CD4-positive, alpha-beta T cell treated with Interleukin-2 at 100 ng/mL for 4 hours (primary cell): ENCODE measurements at places on chromosomes 4 and X.

- no peak for DNase-seq
Measured at GRCh38 chrX:93242897-93243296, 430.5 kb downstream of the NAP1L3 start.

DNA sequence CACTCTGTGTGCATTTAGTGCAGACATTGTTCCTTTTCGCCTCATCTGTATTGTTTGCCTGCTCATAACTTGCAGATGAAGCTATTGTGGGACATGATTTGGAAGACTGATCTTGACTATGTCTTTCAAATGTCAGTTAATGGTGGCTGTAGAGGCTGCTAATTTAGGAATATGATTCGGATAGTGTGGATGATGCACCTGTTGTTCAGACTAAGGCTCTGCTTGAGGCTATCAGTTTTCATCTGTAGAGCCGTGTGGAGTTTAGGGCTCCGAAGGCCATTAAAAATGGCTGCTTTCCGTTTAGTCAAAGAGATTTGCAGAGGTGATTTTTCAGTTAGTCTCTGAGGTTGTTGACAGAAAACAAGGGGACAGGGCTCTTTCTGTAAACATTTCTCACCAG, 102.0 kb downstream of the GBA3 start:
- DNase-seq = no peak

DNA sequence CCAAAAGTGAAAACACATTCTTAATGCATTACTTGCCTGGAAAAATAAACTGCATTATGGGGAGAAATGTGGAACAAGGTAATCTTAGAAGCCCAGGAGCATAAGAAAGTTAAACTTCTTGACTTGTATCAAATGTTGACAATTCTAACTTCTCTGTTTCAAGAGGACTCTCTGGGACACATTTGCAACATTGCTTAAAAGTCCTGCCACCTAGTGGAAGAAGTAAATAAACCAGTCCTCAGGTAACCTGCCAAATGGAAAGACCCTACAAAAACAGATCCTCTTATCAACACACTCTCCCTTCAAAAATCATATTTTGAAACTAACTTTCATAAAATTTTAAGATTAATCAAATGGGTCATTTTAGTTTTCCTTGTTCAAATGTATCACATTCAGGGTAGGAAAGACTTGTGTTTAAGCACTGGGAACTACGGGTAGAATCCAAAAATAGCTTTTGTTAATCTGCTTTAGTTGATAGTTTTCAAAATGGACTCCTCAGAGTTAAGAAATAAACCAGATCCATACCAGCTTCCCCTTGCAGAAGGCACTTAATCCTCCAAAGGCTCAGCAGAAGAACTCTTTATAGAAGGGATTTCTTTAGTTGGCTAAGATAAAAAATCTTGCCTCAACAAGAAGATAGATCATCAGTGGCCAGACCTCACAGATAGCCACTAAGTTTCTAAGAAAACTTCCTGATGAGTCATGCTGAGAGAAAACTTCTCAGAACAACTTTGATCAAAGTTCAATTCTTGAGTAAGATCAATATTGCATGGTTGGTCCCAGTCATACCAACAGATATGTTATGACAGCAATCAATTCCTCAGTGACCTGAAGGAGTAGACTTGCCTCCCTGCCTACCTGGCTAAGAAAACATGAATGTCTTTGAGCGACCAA, 141.7 kb downstream of the HHIP start:
- no peak for DNase-seq

GRCh38 chrX:95350774-95351488, 1333.7 kb upstream of the DIAPH2 start:
- no peak for DNase-seq

GRCh38 chr4:100649417-100649816, 131.6 kb upstream of the EMCN start:
- no peak for DNase-seq

DNA sequence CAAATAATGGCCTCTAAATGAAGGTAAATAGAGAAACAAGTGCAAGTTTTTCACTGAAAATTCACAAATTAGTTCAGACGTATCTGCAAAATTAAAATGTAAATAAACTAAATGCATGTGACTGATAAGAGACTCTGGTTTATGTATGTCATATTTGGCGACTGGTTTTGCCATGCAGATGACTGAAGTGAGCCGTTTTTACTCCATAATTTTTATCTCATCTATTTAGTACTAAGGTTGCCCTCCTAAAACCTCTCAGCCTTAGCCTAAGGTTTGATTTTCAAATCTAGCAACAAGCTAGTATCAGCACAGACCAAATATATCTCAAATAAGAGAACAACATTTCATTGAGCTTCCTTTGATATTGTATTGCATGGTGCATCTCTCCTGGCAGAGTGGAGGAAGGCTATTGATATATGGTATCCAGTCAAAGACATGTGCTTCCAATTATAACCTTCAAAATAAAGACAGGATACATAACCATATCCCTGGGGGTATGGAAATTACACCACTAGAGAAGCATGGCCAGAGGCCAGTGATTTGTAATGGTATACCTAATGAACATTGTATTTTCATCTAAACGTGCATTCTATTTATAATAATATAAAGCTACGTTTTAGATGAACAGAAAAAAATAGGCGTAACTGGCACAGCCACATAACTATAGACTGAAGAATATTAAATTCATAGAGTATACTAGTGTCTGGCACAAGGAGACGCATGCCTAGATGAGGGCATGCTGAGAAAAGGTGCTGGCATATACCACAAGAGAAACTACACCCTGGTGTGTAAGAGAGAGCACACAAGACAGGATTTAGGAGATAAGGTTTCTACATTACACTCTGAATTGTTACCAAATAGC, 392.6 kb upstream of the INTU start:
- DNase-seq = no peak

DNA sequence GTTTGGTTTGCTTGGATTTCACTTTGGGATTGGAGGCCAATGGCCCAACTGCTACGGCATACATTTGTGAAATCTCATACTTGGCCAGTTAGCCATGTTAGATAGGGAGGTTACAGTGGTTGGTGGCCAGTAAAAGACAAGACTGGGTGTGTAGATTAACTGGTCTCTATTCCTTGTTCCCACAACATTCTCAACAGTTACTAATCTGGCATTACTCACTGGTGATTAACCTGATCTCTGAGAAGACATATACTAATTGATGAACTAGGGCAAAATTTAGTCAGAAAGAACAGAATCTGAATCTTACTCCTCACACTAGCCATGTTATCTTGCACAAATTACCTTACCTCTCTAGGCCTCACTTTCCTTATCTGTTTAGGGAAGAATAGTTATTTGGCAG, 33.4 kb downstream of the GATB start:
- no peak for DNase-seq

DNA sequence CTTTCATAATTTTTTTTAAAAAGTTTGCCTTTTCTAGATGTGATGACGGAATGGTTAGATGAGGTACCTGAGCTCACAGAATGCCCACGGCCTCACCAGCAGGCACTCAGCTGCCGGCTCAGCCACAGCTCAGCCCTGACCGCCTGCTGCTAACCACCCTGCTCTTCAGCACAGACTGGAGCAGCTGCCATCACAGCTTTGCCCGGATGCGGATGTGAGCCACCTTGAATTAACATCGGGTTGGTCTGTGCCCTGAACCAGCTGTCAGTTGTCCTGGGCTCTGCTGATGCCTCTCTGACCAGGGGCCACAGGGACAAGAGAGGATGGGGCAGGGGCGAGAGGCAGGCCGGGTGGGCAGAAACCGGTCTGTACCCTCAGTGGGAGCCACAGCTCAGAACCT, 93.3 kb downstream of the HMX1 start:
- DNase-seq = no peak

GRCh38 chr4:182089326-182089725, 153.9 kb upstream of the TENM3 start:
- DNase-seq = no peak

DNA sequence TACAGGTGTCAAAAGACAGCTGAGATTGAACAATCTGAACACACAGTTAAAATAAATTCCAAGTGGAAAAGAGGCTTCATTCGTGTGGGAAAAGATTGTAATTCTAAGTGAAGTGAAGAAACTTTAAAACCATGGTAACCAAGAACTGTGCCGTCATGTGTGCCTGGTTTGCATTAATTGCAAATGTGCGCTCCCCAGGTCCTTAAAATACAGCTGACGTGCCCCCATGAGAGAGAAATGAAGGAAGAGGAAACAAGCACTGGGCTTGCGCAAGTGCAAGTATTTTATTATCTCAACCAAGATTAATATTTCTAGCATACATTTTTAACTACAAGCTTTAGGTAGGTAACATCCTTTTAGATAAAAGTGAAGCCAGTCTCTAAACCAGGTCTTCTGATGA, 92.5 kb downstream of the PARM1 start:
- no peak for DNase-seq

GRCh38 chr4:94371290-94371689, 28.7 kb upstream of the HPGDS start:
- no peak for DNase-seq

- no peak for DNase-seq
Measured at GRCh38 chrX:40167850-40168479, 70.2 kb upstream of the BCOR start.

DNA sequence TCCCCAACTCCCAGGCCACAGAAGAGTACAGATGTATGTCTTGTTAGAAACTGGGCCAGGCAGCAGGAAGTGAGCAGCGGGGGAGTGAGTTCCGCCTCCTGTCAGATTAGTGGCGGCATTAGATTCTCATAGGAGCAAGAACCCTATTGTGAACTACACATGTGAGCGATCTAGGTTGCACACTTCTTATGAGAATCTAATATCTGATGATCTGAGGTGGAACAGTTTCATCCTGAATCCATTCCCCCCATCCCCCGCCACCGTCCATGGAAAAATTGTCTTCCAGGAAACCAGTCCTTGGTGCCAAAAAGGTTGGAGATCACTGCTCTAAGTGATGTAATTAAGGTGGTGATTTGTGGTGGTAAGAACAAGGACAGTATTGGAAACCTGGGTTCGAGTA, 24.5 kb upstream of the NEXMIF start:
- no peak for DNase-seq

DNA sequence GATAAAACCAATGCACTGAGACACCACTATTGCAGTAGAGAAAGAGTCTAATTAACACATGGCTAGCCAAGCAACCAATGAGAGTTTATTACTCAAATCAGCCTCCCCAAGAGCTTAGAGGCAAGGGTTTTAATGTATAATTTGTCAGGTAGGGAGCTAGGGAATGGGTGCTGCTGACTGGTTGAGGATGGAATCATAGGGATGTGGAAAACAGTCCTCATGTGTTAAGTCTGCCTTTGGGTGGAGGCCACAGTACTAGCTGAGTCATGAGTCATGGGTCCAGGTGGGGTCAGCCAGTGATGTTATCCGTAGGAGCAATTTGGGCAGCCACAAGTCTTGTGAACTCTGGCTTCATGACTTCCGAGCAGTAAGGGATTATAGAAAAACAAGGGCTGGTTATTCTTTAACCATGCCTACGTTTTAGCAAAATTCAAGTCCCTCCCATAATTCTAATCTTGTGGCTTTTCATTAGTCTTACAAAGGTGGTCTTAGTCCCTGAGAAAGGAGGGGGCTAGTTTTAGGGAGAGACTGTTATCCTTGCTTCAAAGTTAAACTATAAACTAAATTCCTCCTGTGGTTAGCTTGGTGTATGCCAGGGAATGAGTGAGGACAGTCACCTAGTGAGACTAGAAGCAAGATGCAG, 25.1 kb upstream of the PLAC8 start:
- no peak for DNase-seq

- no peak for DNase-seq
Measured at GRCh38 chr4:10738826-10739489, 54.4 kb upstream of the CLNK start.

DNA sequence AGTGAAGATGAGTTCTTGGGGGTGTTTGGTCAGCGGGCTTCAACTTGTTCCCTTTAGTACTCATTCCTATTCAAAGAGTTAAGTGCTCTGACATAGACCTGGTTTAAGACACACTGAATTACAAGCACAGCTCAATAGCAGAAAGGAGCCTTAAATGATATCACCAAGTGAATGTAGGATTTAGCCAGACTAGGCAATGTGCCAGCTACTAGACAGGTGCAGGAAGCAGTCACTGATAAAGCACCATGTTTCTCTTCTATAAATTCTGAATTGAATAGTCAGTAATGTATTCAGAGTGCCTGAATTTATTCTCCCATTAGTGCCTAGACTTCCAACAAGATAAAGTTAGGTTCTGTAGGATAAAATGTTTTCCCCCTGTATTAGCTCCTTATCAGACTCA, 63.6 kb downstream of the ASB9 start:
- DNase-seq = peak; percentile 11

DNA sequence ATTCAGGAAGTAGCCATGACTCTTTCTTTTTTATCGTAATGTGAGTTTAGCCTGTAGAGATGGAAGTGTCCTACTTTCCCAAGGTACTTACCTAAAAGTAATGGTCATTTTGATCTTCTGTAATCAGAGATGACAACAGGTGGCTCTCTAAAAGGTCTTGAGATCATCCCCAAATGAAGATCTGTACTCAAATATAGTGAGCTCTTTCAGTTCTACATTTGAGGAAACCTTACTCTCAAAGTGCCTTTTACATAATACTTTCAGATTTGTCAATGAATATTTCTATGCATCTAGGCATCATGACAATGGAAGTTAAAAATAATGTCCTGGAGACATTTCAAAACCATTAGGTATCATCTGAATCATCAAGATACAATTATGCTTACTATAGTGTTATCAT, 17.2 kb upstream of the MND1 start:
- no peak for DNase-seq

DNA sequence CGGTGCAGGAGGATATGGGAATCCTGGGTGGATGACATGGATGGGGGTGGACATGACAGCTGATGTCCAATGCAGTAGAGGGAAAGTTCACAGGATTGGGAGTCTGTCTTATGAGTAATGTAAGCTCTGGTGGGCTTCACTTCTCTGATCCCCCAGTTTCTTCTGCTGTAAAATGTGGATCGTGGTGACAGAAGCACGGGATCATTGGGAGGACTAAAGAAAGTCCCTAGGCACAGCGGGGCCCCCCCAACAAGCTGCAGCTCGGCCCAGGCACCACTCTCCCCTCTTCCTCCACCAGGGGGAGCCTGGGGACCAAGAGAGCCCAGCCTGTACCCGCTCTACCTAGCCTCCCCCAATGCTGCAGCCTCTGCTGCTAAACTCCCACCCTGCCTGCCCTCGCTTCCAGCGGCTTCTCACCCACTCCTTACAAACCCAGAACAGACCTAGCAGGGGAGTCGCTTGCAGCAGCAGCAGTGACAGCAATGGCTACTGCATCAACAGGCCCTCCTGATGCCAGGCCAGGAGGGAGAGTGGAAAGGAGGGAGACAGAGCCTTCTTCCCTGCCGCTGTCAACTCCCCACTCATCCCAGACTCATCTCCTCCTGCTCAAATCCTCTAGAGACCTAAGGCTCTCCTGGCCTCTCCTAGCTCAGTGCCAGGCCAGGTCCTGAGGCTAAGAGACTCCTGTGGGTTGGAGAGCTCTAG, 36.1 kb upstream of the IQSEC2 start:
- DNase-seq = peak; percentile 68

GRCh38 chr4:113086172-113086695, 36.8 kb downstream of the ANK2 start:
- no peak for DNase-seq

GRCh38 chr4:85228264-85228663, 246.7 kb upstream of the ARHGAP24 start:
- no peak for DNase-seq

- peak; percentile 40 for DNase-seq
Measured at GRCh38 chr4:128812442-128813235, 3.1 kb downstream of the JADE1 start.

- no peak for DNase-seq
Measured at GRCh38 chrX:14915596-14915995, 42.4 kb downstream of the MOSPD2 start.
